ENCODE measurements at places on chromosomes 16 and 17.

GRCh38 chr17:77654296-77654695 is 304.2 kb upstream of the TNRC6C start:
- no peaks in the 10 kb centered on the region for H3K27me3 ChIP-seq
- no peak for DNase-seq
- H3K36me3 ChIP-seq = no peaks in the 10 kb centered on the region

- peaks cover 60% of the 10 kb centered on the region for H3K4me1 ChIP-seq
- H3K27ac ChIP-seq = no peak overlapping the region
- no peaks in the 10 kb centered on the region for H3K27me3 ChIP-seq
- no peak for DNase-seq
- H3K36me3 ChIP-seq = peaks cover 41% of the 10 kb centered on the region
Measured at GRCh38 chr16:30353438-30354129, 1.5 kb downstream of the CD2BP2 start.

DNA sequence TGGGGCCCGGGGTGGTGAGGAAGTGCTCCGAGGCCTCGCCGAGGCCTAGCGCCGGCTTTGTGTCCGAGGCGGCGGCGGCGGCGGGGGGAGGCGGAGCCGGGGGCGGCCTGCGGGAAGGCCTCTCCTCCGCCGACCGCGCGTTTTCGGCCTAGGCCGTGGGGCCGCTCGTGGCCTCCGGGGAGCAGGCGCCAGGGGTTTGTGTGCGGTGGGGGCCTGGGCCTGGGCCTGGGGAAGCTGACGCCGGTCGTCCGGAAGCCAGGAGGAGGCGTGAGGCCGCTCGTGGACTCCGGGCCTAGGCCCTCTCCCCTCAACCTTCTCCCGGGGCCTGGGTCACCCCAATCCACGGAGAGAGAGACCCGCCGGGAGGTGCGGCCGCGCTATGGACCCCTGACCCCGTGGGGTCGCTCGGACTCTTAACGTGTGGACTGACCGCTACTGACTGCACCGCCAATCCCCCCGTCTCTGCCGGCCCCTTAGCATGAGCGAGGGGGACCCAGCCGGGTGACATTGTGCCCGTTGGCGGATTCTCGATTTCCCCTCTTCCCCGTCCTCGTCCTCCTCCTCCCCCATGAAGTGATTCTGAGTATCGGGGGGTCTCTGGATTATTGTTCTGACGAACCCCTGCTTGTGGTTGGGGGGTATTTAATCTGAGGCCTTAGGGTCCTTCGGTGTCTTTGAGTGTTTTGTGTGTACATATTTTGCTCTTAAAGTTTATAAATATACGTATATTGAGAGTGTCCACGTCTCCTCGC is 660 bp downstream of the RBBP6 start:
- peak; percentile 56 for DNase-seq
- H3K27ac ChIP-seq = peak overlapping the region; percentile 93
- H3K36me3 ChIP-seq = peaks cover 39% of the 10 kb centered on the region
- peaks cover 36% of the 10 kb centered on the region for H3K4me1 ChIP-seq
- H3K4me3 ChIP-seq = peak overlapping the region; percentile 86

DNA sequence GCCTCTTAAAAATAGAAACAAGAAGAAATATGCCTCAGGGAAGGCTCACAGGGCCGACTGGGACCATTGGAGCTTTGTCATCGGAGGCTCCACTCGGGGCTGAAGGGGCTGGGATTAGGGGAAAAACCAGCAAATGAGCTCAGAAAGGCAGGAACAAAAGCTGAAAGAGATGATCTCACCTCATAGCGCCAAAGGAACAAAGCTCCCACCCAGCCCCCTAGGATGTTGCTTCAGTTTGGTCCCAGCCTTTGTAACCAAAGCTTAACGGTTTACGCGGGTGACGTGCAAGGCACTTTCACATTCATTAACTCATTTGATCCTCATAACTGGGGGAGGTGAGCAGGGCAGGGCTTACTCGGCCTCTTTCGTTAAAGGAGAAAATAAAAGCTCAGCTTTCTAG is 168.5 kb upstream of the DYNLRB2 start:
- H3K27ac ChIP-seq = no peak overlapping the region
- no peak overlapping the region for H3K4me3 ChIP-seq
- no peaks in the 10 kb centered on the region for H3K4me1 ChIP-seq
- H3K36me3 ChIP-seq = no peaks in the 10 kb centered on the region
- DNase-seq = no peak

DNA sequence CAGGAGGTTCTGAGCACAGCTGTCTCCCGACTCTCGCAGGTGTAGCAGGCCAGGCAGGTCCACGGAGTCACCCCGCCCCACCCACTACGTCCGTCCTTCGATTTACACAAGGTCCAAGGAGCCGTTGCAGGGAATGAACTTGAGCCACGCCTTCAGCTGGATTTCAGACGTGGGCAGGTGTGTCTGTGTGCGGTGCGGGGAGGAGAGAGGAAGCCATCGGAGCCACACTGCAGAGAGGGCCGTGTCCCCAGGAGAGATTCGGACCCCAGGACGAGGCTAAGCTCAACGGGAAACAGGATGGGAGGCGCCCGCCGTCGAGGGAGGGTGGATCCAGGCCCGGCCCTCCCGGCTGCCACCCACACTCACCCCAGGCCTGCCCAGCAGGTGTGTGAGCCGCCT is 50.3 kb downstream of the RPH3AL start:
- no peaks in the 10 kb centered on the region for H3K27me3 ChIP-seq
- no peaks in the 10 kb centered on the region for H3K4me1 ChIP-seq
- H3K36me3 ChIP-seq = no peaks in the 10 kb centered on the region
- DNase-seq = no peak
- no peak overlapping the region for H3K27ac ChIP-seq

Measured in activated CD8-positive, alpha-beta T cell treated with anti-CD3 and anti-CD28 coated beads for 36 hours (primary cell).